ENCODE measurements at places on chromosomes 12 and 14.

GRCh38 chr14:78848234-78848820 is 678.2 kb downstream of the NRXN3 start:
- peak; percentile 1 for DNase-seq

DNA sequence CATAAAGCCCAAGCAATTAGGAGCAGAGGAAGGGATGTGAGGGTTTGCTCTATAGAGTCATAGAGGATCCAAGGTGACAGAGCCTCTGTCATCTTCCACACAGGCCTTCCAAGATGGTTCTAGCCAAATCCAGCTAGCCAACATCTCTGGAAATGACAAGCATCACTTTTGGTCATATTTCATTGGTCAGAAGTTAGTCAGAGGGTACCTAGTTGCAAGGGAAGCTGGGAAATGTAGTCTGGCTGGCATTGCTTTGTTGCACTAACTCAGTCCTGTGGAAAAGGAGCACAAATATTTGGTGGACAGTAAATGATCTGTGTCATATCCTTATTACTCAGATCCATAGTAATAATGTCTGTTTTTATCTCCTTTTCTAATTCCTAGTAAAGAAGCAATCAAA is 715.7 kb downstream of the NRXN3 start:
- no peak for DNase-seq

GRCh38 chr12:84361651-84362551 is 550.7 kb downstream of the SLC6A15 start:
- DNase-seq, result no peak

- no peak for DNase-seq
Observed at GRCh38 chr14:75339059-75339458, 60.4 kb downstream of the FOS start.

GRCh38 chr12:115042341-115042740 is 358.4 kb upstream of the TBX3 start:
- no peak for DNase-seq

DNA sequence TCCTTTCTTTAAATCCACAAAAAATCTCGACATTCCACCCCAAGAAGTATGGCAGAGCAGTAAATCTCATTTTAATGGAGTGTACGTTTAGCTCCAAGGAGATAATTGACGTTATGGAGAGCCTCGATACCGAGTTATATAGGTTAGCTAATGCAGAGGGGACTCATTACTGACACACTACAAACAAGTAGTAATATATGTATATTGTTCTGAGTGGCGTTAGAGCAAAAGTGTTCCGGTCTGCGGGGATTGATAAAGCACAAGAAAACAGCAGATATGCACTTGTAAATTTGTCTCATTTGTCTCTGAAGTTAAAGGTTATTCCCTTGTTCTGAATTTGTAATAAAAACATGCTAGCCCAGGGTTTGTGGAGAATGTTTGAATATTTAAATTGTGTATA is 84.1 kb downstream of the BCL11B start:
- DNase-seq, result no peak

- DNase-seq, result no peak
Observed at GRCh38 chr12:77131977-77132490, 66.7 kb upstream of the E2F7 start.

- DNase-seq, result no peak
Observed at GRCh38 chr12:10363658-10363913, 26.3 kb downstream of the KLRK1 start.

GRCh38 chr12:88578276-88579160 is 1.8 kb downstream of the KITLG start:
- no peak for DNase-seq

DNA sequence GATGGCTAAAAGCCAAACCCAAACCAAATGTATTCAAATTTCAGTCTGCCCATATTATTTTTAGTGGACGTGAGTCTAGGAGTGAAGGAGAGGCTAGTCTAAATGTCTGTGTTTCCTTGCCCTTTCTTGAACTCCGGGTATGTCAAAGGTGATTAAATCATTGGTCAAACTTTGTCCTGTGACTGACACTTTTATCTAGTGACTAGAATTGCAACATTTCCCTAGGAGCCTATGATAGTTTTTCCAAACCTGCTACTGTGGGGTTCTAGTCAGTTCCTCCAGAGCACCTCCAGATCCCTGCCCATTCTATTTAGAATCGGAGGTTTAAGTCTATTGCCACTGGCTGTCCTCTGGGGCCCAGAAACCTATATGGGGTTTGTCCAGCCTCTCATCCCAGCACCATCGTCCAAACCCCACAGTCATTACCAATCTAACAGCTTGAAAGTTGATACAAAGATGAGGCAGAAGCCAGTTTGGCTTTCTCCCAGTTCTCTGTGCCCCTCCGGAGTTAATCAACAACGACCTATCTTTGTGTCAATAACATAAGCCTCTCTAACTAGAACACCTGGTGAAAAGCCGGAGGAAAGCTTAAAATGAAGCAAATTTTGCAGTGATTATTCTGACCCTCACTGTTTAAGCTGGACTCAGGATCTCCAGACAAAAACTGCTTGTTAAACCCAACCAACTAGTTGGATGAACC is 306.7 kb downstream of the ZFP36L1 start:
- no peak for DNase-seq

GRCh38 chr12:12992418-12993130 is 7.5 kb downstream of the HEBP1 start:
- no peak for DNase-seq

GRCh38 chr12:55930771-55931316 is at the start of gene DGKA:
Gene DGKA (plus strand): TSS chr12:55931162. CDS start chr12:55936504, 5,342 bp downstream.
- peak; percentile 78 for DNase-seq

DNA sequence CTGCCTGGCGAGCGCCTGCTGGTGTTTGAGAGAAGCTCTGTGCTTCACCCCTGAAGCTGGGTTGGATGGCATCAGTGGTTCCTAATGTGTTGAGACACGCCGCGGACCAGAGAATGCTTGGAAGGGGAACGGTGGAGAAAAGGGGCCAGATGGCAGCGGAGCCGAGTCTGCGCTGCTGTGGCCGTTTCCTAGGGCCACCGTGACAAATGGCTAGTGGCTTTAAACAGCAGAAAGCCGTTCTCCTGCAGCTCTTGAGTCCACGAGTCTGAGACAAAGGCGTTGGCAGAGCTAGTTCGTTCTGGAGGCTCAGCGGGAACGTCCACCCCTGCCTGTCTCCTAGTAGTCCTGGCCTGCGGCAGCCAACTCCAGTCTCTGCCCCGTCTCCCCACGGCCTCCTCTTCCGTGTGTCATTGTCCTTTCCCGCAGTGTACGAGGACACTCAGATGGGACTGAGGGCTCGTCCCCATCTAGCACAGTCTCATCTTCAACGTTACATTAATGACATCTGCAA is 103.6 kb downstream of the ADGRD1 start:
- DNase-seq, result no peak

- DNase-seq, result no peak
Observed at GRCh38 chr14:54347044-54347443, 49.8 kb upstream of the CDKN3 start.

- DNase-seq, result no peak
Observed at GRCh38 chr12:52061470-52062166, 8.2 kb upstream of the ATG101 start.

DNA sequence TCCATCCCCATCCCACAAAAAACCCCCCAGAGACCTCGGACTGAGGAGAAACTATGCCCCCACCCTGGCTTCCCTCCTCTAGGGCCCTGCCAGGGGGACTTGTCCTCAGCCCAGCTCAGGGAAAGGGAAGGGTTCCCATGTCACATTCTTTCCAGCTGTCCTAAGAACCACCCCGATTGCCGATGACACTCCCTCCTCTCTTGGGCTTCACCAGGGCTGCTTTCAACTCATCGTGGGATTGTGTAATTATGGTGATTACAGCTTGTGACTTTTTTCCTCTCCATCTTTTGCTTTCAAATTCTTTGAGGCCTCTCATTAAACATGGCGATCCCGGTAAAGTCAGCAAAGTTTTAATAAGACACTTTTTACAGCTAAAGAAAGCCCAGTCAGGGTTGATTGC is 344.0 kb downstream of the DPF3 start:
- DNase-seq, result no peak

- DNase-seq, result no peak
Observed at GRCh38 chr14:99880651-99881420, 87.6 kb downstream of the EML1 start.

DNA sequence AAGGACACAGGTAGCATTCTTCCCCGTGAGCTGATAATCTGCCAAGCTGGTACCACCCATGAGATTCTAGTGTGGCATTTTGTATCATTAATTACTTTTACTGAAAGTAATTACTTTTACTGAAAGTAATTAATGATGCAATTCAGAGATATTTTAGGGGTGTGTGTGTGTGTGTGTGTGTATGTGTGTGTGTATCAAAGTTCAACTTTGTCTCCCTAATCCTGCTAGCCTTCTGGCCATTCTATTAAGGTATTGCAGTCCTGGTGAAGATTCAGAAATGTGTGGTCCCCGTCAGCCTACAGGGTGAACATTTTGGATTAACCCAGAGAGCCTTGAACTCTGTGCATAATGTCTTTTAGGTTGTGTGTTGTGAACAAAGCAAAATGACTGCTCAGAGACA is 310.8 kb downstream of the ZFP36L1 start:
- DNase-seq, result no peak

- DNase-seq, result no peak
Observed at GRCh38 chr14:74794947-74795346, 31.8 kb downstream of the YLPM1 start.

DNA sequence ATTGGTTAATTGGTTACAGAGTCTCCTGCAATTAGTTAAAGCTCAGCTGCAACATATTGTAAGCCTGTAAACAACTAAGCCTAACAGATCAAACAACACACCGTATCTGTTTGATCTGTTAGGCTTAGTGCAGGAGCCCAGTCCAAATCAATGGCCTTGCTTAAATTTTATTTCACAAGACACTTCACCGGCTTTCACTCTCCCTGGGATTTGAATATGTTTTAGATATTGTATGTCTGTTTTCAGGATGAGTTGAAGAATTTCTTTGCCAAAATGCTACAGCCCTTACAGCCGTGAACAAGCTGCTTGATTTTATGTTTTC is 5.5 kb upstream of the RNASE1 start:
- no peak for DNase-seq

- no peak for DNase-seq
Observed at GRCh38 chr14:90483117-90483516, 86.3 kb downstream of the CALM1 start.
